EL (cell line): ENCODE measurements at places on chromosomes 5 and 9.

- peak; percentile 69 for DNase-seq
Observed at GRCh38 chr9:34578241-34579103, 11.1 kb downstream of the CNTFR start.

DNA sequence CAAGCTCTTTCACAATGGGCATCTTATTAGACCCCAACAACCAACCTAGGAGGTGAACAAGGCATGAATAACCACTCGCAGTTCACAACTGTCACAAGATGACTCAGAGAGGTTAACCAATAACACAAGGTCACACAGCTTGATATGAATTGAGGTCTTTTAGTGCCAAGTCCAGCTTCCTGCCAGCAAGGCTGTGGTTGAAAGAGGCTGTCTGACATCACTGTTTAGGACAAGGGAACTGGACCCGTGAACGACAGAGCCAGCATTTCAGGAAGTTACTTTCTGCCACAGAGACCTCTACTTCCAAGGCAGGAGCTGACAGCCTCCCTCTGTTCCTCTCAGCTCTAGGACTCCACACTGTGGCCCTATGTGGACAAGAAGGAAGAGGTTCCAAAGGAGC is 53.4 kb upstream of the ALDH1B1 start:
- peak; percentile 60 for DNase-seq

GRCh38 chr5:135031813-135032694 is 2.0 kb downstream of the PITX1 start:
- no peak for DNase-seq

DNA sequence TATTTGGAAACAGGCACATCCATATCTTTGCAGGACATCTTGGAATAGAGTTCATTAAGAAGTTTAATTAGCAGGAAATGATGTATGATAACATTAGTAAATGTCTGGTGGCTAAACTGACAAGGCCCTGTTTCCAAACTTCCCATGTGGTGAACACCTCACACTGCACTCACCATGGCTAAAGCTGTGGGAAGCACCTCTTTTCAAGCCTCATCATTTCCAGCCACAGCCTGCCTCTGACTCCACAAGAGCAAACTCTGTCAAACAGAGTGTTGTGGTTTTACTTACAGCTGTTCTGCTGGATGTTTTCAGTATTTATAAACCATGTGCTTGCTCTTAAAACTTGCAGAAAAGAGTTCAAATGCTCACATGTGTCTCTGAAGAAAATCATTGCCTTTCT is 14.9 kb upstream of the NDUFB6 start:
- DNase-seq = no peak

DNA sequence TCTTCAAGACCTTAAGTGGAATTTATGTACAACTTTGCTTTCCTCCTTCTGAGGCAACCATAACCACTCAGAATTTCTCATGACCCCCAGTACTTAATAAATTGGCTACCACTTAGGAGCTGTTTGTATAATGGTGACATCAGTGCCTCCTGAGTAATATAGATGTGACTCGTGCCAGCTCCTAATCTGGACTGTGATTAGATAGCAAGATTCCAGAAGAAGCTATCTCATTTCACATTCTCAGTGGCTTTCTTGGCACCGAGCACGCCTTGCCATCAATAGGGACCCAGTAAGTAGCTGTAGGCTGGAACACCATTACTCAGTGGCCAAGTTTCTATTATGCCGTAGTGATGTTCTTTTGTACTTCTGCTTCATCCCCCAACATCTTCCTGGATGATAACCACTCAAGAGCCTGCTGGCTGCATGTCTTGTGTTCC is 228.8 kb downstream of the CD180 start:
- peak; percentile 32 for DNase-seq

DNA sequence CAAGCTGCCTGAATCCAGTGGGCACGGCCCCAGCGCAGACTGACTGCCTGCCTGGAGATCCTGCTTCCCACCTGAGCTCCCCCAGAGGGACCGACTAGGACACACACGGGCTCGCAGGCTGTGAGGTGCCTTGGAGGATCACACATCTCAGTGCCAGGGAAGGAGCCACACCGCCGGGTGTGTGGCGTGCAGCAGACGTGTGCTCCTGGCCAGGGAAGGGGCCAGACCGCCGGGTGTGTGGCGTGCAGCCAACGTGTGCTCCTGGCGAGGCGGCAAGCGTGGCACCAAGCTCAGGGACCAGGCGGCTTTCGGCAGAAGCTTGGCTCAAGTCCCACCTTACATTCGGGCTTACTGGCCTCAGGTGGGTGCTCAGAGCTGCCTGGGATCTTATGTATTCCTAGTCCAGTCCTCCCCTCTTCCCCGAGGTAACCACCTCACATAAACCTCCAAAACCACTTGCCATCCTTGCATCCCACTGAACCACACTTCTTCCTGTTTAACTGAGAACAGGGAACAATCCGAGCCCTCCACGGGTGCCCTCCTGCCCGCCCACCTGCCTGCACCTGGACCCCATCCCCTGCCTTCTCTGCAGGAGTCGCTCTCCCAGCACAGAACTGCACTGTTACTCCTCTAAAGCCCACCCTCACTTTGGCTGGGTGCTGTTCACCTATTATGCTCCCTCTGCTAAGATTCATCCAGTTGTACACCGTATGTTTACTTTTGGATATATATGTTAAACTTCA is 22.4 kb upstream of the MRNIP start:
- DNase-seq = no peak

- peak; percentile 98 for DNase-seq
Observed at GRCh38 chr9:134551644-134552348, 89.8 kb upstream of the COL5A1 start.

GRCh38 chr9:107237873-107238272 is 45.2 kb upstream of the RAD23B start:
- no peak for DNase-seq

DNA sequence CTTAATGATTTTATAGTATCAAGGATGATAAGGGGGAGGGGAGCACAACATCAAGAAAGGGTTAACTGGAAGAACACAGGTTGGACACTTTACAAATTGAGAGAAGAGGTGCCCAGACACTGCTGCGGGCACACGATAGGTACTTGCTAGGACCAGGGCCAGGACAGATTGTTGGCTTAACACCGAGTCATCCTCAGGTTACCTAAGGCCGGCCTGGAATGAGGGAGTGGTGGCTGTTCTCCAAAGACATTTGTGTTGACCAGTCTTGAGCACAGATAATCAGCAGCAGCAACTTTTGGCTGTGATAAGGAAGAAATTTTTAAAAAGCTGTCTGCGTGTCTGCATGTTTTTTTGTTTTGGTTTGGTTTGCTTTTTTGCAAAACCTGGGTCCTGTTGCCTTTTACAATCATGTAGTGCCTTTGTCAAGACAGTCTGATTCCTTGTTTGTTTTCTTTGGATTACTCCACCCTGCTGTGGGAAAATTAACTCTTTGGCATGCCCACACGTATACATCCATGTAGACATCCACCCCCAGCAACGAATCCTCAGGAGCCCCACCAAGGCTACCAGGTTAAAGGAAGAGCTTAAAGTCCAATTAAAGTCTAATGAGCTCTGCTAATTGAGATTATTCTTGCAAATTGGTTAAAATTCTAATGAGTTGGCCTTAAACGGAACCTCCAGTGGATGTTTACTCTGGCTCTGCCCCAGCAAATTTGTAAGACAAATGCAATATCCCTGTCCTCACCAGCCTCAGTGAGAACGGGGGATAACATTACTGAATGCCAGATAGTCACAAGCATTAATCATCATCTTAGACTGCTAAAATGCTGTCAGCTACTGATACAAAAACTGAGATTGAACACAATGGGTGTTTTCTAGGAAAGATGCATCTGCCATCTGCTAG is 382.3 kb downstream of the ACTL7B start:
- peak; percentile 80 for DNase-seq

DNA sequence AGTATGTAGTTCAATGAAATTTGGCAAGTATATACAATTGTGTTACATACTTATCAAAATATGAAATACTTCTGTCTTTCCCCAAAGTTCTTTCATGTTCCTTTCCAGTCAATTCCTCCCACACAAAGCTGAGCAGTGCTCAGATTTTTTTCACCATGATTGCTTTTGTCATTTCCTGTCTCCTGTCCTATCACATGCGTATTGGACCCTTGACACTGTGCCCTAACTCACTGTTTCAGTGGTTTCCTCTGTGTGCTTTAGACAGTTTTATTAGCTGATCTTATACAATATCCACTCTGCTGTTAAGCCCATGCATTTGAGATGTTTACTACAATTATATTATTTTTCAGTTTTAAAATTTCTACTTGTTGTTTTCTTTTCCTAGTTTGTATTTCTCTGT is 463.6 kb upstream of the MEF2C start:
- DNase-seq = no peak

DNA sequence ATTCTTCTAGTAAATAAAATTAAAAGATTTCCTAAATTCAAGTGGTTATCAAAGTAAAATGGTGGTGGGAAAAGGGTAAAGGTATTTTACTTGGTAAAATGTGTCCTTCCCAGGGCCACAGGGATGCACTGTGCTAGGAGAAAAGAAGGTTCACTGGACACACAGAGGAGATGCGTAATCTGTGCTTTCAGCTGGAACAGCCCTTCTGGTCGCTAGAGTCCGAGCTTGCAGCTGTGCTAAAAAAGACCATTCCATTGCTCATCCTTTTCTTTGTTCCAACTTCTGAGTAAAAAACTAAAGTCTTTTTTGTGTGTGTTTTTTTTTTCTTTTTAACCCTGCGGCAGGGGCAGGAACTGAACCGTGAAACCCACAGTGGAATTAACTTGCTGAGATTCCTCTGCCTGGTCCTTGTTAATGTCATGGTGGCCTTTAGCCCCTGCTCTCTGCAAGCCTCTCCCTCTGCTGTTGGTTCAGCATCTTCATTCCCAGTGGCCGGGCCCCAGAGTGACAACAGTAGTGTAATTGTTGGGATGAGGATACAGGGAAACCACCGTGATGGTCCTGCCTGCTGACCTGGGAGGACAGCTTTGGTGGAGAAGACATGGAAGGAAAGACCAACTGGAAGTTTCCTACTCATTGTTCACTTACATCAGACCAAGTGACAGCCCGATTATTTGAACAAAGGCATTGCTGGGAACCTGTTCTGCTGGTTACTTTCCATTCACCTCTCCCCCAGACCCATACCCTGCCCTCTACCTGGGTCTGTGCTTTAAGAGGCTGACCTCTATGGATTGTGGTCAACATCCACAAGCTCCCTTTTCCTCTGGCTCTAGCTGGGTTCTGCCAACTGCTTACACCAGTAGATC is 31.9 kb upstream of the FSTL4 start:
- no peak for DNase-seq

GRCh38 chr9:742104-742503 is 99.4 kb upstream of the DMRT1 start:
- no peak for DNase-seq
